ENCODE measurements at places on chromosomes 1 and 21.

- no peak for DNase-seq
Observed at GRCh38 chr1:170445096-170445495, 86.9 kb upstream of the GORAB start.

GRCh38 chr1:155977690-155978324 lies 540 bp downstream of the ARHGEF2 start:
- peak; percentile 65 for DNase-seq

DNA sequence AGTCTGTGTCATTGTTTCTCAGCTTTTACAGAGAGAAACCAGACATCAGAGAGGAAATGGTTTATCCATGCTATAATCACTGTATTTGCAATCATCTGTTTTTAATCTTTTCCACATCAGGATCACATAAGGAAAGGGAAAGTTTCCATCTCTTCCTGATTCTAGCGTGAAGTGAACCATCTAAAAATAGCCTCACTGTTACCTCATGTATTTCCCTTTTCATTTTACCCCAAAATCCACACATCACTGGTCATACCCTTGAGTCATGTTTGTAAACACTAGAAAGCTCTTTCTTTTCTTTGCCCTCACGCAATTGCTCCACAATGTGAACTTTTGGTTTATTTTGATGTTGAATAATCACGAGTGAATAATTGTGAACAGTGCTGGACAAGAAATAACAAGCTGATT lies 146.0 kb downstream of the PLA2G4A start:
- DNase-seq: no peak

GRCh38 chr1:49298304-49298703 lies 521.6 kb upstream of the BEND5 start:
- DNase-seq: no peak

GRCh38 chr1:212928323-212929291 lies 21.7 kb upstream of the VASH2 start:
- no peak for DNase-seq

DNA sequence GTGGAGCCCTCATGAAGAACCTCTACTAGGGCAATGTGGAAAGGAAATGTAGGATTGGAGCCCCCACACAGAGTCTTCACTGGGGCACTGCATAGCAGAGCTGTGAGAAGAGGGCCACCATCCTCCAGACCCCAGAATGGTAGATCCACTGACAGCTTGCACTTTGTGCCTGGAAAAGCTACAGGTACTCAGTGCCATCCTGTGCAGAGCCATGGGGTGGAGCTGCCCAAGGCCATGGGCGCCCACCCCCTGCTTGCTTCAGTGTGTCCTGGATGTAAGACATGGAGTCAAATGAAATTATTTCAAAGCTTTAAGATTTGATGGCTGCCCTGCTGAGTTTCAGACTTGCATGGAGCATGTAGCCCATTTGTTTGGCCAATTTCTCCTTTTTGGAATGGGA lies 17.2 kb upstream of the TSHB start:
- no peak for DNase-seq

DNA sequence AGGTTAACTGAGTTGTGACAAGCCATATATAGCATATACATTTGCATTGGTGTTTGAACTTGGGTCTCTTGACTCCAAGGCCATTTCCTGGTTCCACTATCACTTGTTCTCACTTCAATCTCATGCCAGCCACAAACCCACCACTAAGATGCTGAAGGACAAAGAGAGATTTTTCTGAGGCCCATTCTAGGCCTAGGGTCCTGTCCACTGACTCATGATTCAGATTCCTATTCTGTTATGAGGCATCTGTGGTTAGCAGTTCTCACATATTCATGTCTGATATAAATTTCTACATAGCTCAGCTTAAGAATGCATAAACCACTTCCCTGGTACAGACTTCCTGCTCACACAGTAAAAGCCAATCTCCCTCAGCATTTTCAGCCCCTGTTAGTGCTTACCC lies 326.1 kb upstream of the BEND5 start:
- DNase-seq: no peak

GRCh38 chr21:45994086-45994661 lies 12.6 kb downstream of the COL6A1 start:
- no peak for DNase-seq

DNA sequence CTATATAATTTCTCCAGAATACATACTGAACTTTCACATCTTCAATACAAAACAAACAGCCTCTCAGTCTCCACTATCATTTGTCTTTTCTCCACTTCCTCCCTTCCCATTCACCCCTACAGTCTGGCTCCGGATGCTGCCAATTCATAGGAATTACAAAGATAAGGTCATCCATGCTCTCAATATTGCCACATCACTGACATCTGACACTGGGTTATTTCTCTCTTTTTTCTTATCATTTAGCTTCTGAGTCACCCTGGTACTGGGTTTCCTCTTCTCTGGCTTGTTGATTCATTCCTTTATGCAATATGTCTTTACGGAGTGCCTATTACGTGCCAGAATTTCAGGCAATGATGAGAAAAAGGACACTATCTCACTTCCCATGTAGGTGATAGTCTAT lies 3.1 kb upstream of the SH3BP5L start:
- DNase-seq: no peak

- no peak for DNase-seq
Observed at GRCh38 chr21:45739218-45740087, 95.9 kb downstream of the PCBP3 start.

GRCh38 chr1:184854496-184855140 lies 100.0 kb upstream of the EDEM3 start:
- no peak for DNase-seq

GRCh38 chr21:38492007-38492406 lies 6.3 kb downstream of the ERG start:
- DNase-seq: no peak

DNA sequence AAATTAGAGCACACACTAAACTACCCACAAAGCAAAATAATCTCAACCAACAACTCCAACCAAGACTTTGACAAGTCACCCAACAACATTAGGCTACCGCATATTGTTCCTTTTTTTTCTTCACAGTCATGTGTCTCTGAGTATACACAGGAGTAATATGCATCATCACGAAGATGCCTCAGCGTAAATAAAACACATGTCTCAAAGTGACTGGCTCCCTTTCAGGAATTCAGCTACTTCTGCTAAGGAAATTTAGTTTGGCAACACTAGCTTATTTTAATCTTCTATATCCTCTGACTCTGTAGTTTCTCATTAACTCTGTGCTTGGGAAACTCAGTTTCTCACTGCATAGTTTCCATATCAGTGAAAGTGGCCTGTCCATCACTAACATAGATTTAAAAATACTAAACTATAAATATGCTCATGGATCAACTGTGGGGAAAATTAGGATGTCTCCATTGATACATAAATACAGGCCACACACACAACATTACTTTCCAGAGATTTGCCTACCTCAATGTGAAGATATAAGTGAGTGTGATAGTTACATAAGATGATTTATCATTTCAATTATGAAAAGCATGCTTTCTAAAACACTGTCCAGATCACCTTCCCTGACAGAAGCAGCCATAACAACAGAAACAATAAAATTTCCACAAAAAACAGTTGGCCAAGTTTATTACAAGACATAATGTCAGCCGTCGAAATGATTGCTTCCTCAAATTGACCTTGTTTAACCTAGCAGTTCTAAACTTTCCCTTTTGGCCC lies 113.2 kb downstream of the PTGER3 start:
- DNase-seq: no peak

DNA sequence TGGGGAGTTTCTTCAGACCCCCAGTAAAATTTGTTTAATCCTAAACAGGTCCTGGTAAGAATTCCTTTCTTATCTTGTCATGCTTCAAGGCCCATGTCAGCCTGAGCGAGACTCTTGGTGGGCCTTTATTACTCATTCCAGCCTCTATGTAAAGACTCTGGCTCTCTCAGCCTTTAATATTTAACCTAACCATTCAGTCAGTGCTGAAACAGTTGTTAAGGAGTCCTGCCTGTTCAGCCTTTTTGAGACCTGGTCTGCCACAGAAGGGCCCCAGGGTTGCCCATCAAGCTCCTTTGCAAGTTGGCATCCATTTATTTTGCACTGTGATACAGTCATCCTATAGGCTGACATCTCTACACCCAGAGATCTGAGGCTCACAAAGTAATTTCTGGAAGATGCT lies 107.7 kb upstream of the VANGL1 start:
- no peak for DNase-seq

GRCh38 chr1:14698314-14698713 lies 99.8 kb downstream of the KAZN start:
- no peak for DNase-seq

- no peak for DNase-seq
Observed at GRCh38 chr1:109402025-109402424, 4.3 kb upstream of the SORT1 start.

DNA sequence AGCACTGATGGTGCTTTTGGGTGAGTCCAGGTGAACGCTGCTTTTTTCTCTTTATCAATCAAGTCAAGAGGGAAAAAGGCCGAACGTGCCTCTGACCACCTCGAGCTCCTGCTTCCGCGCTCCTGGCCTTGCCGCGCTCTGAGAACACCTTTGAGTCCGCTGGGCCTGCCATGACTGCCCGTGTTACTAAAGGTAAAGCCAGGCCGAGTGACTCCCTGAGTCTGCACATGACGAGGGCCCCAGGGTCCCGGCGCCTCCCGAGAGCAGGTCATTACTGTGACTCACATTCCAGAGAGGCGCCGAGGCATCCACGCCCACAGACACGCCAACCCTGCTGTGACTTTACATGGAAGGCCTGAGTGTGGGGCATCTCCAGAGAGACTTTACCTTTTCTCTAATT lies 11.1 kb downstream of the POFUT2 start:
- no peak for DNase-seq

DNA sequence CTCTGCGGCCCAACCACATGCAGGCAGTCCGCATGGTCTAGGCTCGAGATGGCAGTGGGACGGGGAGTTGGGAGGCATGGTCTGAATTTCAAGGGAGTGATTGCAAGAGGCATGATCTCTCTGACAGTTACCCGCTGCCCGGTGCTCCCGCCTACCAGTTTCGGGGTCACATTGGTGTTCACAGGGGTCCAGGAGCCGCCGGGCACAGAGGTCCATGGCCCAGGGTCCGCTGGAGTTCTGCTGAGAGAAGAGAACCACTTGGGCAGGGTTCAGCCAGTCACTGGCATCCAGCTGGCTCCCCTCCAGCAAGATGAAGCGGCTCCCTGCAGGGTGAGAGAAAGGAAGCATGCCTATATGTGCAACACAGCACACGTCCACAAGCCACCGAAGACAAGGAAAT lies 141.3 kb downstream of the ASTN1 start:
- DNase-seq: no peak

DNA sequence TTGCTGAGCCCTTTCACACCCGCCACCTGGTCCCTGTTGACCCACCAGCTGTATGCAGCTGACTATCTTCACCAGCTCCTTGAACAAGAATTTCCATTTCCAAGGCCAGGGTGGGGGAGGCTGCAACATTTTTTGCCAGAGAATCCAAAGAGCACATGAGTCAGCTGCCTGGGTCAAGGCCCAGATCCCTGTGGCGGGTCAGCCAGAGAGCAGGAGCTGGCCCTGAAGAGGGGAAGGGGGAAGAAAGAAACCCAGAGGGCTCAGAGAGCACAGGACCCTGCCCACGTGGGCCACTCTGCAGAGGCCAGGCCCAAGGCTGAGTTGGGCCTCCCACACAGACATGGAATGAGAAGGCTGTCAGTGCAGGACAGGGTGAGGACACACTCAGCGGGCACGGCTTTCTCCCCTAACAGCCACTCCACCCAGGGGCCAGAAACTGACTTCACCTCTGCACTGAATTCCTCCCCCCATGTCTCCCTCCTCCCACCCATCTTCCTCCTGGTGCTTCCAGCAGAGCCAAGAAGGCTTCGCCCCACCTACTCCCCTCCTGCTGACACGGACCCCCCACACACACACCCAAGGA lies 28.9 kb downstream of the S100A6 start:
- DNase-seq: no peak

DNA sequence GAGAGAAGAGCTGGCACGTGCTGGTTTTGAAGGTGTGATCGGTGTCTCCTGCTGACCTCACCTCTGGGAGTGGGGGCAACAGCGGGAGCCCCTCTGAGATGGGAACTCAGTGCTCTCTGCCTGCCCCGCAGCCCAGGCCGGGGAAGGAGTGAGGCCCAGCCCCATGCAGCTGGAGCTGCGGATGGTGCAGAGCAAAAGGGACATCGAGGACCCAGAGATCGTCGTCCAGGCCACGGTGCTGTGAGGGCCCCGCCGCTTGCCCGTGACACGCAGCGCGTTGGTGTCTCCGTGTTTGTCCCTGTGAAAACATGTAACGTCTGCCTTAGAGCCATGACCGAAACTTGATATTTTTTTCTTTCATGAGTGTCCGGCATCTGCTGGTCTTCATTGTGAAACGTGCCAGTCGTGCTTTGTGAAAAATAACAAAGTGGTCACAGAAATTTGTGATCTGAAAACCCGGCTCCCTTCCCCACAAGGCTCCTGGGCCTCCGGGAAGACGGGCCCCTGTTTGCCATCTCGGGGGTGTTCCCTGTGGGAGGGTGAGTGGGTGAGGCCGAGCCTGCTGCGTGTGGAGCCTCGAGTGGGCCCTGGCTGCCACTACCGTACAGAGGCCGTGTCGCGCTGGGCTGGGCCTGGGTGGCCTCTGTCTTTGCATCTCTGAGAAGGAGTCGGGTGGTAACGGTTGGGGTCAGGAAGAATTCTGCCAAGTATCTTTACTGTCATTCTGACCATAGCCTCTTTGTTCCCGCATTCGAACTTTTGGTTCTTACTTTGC lies 20.1 kb downstream of the CSTB start:
- DNase-seq: no peak

GRCh38 chr1:15339570-15339969 lies 70.1 kb upstream of the EFHD2 start:
- no peak for DNase-seq

GRCh38 chr1:198681252-198681651 lies 42.4 kb downstream of the PTPRC start:
- DNase-seq: no peak

- no peak for DNase-seq
Observed at GRCh38 chr1:28249013-28249865, 10.1 kb upstream of the SESN2 start.

DNA sequence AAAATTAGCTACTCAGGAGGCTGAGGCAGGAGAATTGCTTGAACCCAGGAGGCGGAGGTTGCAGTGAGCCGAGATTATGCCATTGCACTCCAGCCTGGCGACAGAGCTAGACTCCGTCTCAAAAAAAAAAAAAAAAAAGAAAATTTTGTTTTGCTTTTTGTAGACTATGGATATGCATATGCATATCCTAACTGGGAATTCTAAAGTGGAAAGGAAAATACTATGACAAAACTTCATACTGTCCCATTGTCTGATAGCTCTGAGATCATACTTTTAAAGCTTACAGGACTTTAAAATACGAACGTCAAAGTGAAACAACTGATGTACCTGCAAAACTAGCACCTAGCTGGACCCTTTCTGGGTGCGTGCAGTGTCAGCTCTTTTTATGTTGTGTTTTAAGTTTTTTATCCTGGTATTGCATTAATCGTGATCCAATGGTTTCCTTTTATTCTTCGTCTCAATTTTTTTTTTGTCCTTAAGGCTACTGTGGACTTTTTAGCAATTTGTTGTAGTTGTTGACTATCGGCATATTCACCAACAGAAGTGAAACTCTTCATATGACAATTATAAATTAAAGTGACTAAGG lies 19.2 kb downstream of the SPRTN start:
- no peak for DNase-seq

DNA sequence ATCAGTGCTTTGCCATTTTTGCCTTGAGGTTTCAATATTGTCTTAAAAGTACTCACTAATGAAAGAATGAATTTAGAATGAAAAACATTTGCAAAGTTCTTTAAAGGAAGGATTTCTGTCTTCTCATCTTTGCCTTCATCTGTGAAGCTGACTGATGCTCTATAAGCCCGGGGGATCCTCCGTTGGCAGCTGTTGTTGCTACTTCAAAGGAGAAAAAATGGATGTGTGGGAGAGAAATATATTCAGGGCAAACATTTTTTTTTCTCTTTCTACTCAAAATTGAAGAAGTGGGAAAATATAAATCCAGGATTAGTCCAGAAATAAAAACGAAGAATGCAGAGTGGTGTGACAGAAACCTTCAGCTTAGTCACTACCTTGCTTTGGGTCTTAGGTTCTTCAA lies 142.5 kb downstream of the OLFM3 start:
- no peak for DNase-seq
